ENCODE measurements at places on chromosomes 12 and 14.

DNA sequence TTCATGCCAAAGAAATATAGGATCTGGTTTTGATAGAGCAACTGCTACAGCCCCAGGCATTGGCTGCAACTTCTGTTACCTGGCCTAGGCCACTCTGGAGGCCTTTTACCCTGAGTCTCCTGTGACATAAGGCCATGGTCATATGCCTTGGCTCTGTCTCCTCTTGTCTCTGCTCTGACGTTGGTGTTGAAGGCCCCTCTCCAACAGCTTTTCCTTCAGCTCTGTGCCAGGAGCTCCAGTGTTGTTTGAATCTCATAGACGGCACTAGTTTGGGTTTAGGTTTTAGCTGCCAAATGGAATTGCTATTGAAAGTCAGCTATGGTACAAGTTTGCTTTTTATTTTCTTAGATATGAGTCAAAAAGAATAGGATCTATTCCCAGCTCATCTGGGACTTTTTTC, 41.1 kb downstream of the TTLL5 start:
- no peak for DNase-seq

GRCh38 chr12:102765736-102766135, 151.3 kb downstream of the PAH start:
- no peak for DNase-seq

DNA sequence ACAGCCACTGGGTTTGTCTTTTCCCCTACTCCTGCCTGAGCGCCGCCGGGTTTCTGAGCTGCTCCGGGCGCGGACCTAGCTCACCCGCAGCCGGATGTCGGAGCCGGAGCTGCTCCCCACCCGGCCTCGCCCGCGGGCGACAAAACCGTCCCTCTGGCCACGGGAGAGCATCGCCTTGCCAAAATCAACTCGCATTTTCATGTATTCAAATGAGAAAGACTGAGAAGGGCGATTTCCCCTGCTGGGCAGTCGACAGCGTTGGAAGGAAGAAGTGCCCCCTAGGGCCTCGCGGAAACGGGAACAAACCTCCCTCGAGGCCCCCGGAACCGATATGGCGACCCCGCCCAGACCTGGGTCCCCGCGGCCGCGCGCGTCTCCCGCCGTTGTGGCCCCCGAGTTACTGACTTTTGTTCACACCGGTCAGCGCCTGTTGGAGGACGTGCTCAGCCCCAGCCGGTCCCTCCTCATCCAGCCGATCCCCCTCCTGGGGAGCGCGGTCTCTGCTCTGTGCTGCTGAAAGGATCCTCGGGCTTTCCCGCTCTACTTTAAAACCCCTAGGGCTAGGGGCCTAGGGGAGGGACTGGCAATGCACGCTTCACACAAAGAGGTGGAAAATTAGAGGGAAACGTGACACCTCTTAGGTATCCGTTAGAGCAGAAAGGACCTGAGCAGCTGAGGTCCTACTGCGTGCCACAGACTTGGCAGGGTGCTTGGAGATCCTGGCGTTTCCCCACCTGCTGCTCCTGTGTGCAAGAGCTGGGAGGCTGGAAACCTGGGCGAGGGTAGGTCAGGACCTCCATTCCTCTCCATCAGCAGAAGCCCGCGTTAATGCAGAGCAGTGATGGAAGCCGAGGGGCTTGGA, 4.3 kb downstream of the TTC6 start:
- peak; percentile 49 for DNase-seq

GRCh38 chr12:82690006-82690405, 3.3 kb downstream of the TMTC2 start:
- no peak for DNase-seq

DNA sequence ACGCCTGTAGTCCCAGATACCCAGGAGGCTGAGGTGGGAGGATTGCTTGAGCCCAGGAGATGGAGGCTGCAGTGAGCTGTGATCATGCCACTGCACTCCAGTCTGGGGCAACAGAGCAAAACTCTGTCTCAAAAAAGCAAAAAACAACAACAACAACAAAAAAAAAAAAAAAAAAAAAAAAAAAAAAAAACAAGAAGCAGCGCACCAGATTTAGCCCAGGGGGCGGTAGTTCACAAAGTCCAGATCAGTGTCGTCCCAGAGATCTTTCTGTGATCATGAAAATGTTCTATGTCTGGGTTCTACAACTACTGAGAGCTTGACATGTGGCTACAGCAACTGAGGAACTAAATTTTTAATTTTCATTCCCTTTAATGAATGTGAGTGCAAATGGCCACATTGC, 27.4 kb downstream of the OAS2 start:
- no peak for DNase-seq

All from NCI-H2029 treated with DMSO at 0.1 percent for 48 hours (cell line).